NCI-H146 (cell line): ENCODE measurements at places on chromosomes 4 and X.
A peak's percentile ranks its signal among the peaks of the same experiment; 100 is the strongest.

DNA sequence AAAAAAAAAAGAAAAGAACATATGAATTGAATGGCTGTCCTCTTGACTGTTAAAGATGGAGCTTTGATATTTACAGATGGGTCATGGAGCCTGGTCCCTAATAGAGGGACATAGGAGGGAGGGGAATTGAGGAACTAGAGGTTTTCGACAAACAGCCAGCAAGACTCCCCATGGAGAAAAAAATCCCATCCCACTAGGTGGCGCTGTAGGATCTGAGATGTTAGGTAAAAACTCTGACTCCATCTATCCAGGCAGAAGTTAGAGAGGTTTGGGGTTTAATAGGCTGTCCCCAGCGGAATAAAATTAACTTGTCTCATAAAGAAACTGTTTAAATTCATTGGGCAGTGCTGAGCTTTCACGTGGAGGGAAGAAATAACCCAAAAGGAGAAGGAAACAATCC, 45.9 kb downstream of the HMGB2 start:
- peak; percentile 24 for DNase-seq

DNA sequence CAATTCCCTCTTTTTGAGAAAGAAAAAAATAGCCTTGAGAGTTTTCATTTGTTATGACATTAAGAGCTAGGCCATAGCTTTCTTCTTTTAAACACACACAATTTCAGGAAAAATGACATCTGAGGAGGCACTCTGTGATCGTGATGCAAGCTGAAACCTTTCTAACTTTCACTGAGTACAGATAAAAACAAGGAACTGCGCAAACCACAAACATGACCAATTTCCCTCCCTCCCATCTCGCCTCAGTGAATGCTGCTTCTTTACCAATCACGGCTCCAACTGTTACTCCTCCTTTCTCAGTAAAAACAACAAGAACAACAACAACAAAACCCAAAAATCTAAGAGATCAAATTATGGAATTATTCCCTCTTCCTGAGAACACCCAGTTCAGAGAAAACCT, 626.8 kb downstream of the TLL1 start:
- no peak for DNase-seq

DNA sequence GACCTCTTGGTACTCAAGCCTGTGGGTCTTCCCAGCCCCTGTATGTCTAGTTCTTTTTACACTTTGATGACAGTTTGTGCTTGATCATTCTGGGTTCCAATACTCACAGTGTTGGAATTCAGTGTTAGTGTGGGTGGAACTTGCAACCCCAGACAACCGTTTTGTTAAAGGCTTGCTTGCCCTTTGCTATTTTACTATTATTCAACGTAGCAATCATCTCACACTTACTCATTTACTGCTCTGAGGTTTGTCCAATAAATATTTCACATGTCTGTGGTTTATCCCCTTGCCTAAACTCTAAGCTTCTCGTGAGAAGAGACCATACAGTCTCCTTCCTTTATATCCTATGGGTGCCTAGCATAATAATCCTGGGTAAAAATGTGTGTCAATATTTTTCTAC, 15.3 kb downstream of the CCNG2 start:
- DNase-seq = no peak

DNA sequence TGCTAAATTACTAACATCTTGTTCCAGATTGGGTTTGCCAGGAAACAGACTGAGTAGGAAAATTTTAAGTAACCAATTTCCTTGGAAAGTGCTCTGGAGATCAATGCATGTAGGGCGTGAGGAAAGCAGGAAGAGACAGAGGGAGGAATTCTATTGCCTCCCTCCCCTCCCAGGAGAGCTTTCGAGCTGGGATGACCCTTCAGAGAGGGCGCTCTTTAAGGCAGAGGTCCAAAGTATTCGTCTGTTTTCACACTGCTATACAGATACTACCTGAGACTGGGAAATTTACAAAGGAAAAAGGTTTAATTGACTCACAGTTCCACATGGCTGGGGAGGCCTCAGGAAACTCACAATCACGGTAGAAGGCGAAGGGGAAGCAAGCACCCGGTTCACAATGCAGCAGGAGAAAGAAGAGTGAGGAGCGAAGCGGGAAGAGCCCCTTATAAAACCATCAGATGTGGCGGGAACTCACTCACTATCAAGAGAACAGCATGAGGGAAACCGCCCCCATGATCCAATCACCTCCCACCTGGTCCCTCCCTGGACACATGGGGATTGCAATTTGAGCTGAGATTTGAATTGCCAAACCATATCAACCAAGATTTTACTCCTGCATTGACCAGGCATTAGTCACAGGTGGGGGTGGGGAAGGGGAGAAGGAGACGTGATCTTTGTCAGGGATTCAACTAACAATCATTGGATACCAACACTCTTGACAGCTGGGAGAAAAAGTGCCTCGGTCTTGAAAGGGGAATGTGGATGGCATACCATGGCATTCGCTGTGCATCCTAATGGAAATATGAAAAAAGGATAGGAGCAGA, 63.8 kb downstream of the SLITRK2 start:
- no peak for DNase-seq

DNA sequence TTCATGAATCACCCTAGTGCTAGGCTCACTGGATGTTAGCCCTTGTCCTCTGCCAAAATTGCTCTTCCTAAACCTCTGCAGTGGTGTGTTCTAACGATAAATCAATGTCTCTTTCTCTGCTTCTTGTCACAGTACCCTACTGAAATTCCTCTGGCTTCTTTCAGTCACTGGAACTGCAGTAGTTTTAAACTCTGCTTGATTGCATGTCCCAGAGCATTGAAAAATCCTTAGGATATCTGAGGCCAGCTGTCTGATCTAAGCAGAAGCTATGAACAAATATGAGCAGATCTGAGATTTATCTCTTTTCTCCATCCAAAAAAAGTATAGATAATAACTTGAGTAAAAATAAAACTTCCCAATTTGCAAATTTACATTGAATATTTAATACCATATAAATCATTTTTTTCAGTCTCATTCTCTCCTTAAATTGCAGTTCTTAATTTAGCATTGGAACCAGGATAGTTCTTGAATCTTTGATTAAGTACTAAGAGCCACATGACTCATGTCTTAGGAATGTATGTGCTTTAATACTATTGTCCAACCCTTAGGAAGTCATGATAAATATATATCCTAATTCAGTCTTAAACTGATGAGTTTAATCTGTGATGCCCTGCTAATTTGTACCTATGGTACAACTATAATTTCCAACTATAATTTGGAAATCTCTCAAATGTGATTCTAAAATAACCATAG, 169.7 kb downstream of the PDHA2 start:
- DNase-seq = no peak

DNA sequence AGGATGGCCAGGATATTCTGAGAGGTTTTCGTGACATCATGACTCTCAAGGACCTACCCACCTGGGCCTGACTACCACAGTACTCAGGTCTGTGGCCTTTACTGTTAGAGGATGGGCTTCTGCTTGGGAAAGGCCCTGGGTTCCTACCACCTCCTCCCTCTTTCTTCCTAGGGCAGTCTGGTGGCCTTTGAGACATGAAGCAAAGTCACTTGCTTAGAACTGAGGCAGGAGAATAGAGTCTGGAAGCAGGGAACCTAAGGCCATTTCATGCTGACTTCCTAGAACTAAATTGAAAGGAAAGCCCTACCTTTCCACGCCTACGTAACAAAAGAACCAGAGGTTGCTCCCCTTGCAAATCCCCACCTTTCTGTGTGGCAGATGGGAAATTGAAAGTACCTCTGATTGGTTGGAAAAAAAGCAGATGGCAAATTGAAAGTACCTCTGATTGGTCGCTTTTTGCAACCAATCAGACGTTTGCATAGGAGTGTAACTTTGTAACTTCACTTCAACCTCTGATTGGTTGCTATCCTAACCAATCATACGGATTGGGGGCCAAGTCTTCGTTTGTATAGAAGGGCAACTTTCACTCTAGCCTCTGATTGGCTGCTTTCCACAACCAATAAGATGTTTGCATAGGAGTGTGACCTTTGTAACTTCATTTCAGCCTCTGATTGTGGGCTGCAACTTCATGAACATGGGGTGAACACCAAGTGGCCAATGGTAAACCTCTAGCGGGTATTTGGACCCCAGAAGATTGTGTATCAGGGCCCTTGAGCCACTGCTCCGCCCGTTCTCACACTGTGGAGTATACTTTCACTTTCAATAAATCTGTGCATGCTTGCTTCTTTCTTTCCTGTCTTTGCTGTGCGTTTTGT, 9.9 kb upstream of the AKAP14 start:
- DNase-seq = no peak

DNA sequence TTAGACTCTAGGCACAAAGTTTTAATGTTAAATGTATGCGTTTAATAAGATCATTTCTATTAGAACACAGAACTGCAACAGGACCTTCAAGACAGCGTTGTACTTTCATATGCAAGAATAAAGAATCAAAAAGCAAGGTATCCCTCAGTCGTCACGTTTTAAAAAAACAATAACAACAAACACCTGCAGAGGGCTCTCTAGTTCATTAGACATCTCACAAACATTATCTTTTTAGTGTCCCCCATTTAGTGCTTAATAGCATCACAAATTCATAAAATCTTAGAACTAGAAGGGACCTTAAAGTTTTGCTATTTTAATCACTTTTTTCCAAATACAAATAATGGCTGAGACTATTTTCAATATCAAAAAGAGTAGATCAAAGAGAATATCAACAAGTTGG, 236.6 kb downstream of the DCHS2 start:
- no peak for DNase-seq

- no peak for DNase-seq
Measured at GRCh38 chr4:152356428-152357034, 179.4 kb downstream of the FBXW7 start.

DNA sequence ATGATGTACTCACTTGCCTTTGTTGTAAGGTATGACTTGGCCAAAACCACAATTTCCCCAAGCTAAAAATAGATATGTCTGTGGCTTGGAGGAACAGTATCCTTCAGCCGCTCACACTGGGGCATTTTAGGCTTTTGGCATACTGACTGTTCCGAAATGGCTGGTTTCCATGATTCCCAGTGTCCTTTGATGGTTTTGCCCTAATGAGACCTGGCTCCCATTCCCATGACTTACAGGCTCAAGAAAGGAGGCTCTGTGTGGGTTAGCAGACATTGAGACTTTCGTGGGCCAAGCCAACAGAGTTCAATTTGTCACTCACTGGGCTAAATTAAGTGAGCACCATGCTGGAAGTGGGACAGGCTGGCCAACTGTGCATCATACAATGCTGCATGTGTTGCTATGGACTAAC, 150.6 kb downstream of the CEP135 start:
- no peak for DNase-seq

- no peak for DNase-seq
Measured at GRCh38 chr4:136009258-136009832, 1522.9 kb downstream of the PCDH18 start.

- no peak for DNase-seq
Measured at GRCh38 chrX:47563801-47564315, 2.9 kb downstream of the ARAF start.

- DNase-seq = no peak
Measured at GRCh38 chrX:99613041-99613440, 797.0 kb downstream of the PCDH19 start.

- DNase-seq = no peak
Measured at GRCh38 chr4:23630110-23630509, 259.7 kb downstream of the PPARGC1A start.

GRCh38 chrX:19846995-19847790, 40.2 kb downstream of the SH3KBP1 start:
- DNase-seq = no peak

GRCh38 chrX:31580227-31580626, 508.4 kb upstream of the FTHL17 start:
- no peak for DNase-seq
